Stimulated activated CD8-positive, alpha-beta memory T cell treated with anti-CD3 and anti-CD28 coated beads, Interleukin-7, amount 100 ng/mL, for 1 hour (primary cell): ENCODE measurements at places on chromosomes 2 and 18.

- DNase-seq, result no peak
These were observed 94.5 kb upstream of the UPP2 start for GRCh38 chr2:158006961-158007719.

DNA sequence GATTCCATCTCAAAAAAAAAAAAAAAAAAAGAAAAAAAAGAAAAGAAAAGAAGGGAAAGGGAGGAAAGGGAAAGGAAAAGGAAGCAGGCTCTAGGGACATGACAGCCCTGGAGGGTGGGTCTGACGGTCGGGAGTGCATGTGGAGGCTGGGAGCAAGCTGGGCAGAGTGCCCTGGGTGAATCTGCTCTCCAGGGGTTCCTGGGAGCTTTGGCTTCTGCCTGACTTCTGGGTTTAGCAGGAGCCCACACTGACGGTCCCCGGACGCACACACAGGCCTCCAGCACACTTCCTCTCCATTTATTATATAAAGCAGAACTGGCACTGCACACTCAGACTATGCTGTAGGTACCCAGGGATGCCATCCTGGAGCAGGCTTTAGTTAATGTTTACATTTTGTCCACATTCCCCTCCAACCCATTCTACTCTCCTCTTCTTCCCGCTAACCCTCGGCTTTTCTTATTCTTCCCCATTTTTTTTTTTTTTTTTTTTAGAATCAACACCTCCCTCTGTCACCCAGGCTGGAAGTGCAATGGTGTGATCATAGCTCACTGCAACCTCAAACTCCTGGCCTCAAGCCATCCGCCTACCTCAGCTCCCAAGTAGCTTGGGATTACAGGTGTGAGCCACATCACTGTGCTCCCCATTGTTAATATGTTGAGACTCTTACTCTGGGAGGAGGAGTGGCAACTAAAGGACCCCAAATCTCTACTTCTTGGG lies 151.1 kb upstream of the SLC1A4 start:
- no peak for DNase-seq

GRCh38 chr2:6750411-6751158 lies 115.1 kb downstream of the CMPK2 start:
- DNase-seq, result no peak

- DNase-seq, result no peak
These were observed 25.9 kb downstream of the KCMF1 start for GRCh38 chr2:84996909-84997308.

- no peak for DNase-seq
These were observed 57.3 kb downstream of the RHOB start for GRCh38 chr2:20504174-20504573.

DNA sequence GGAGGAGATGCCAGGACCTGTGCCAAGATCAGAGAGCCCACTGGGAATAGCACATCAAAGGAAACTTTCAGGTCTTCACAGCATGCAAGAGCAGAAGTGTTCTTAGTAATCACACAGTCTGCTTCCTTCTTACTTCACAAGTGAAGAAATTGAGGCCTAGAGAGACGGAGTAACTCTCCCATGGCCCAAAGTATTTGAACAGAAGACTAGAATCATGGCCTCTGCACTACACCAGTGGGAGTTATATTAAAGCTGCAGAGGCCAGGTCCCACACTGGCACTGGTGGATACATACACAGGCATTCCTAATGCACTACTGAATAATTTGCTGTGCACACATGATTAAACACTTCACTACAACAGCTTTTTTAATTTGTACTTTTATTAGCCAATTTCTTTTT lies 107.6 kb upstream of the RMP24 start:
- no peak for DNase-seq

GRCh38 chr2:234771980-234772732 lies 179.7 kb upstream of the SH3BP4 start:
- DNase-seq, result no peak

DNA sequence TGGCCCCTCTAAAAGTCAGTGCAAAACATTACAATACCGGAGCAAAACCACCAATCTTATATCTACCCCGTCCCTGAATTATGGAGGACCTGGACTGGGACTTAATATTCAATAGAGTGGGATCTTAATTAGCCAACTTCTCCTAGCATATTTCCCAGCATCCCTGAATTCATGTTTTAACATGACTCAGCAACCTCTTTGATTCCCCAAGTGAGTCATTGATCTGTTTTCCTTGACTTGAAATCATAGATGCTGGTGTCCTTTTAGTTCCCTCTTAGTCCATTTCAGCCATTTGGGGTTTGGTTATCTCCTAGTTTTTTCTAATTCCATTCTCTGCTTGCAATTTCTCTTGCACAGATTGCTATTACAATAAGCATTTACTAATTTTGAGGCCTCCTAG lies 677.7 kb upstream of the CELF4 start:
- DNase-seq, result no peak

GRCh38 chr2:7847321-7847720 lies 834.5 kb upstream of the ID2 start:
- no peak for DNase-seq

DNA sequence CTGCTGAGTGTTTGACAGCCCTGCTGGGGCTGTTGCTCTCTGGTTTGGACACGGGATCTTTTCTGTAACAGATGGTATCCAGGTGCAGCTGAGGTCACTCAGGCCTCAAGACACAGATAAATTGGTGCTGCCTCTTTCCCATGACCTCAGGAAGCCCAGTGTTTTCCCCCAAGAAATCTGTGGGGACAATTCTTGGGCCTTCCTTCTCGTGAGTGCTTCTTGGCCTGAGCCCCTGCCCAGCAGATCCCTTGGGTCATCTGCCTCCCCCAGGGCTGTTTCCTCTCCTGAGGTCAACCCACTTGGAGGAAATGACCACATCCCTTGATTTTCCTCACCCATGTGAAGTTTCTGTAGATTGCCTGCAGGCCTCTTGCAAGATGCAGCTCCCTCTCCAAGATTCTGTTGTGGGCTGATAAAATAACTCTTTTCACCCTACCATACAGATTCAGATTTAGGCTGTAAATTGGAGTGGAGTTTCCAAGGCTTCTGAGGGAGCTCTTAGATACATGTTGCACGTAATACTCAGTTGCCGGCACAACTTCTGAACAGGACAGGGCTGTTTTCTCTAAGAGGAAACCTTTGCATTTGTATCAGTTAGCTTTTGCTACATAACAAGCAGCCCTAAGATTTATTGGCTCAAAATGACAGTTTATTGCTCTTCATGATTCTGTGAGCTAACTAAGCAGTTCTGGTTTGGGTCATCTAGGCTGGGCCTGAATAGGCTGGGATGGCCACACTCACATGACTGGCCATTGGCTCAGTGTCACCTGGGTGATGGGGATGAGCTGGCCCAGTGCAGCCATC lies 13.1 kb downstream of the ZAP70 start:
- DNase-seq, result no peak

- no peak for DNase-seq
These were observed 16.9 kb upstream of the SEH1L start for GRCh38 chr18:12930908-12931307.

- DNase-seq, result no peak
These were observed 18.1 kb upstream of the CDH19 start for GRCh38 chr18:66621816-66622576.
